ENCODE measurements at places on chromosomes 6 and 20. TPM values are rescaled to one million over a fixed set of nuclear protein-coding genes. Genes with fewer than 3 reads are reported as not detected.

- no peak for DNase-seq
Measured at GRCh38 chr6:30129265-30130178, 6.4 kb upstream of the TRIM40 start.

DNA sequence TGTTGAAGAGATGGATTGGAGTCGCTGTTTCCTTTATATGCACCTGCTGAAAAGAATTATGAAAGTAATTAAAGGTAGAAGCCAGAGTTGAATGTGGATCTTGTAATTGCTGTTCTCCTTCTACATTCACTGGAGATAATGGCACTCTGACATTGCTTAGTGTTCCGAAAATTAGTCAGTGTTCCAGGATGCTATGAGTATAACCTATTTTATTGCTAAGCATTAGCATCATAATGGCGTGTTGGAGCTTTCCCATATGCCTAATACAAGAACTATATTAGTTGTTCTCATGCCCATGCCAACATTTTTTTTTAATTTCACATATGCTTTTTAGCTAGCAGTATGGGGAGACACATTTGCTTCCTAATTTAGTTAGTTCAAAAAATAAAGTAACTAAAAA, 236.4 kb downstream of the ARHGAP18 start:
- no peak for DNase-seq

The PRKN gene
- not detected for total RNA-seq

DNA sequence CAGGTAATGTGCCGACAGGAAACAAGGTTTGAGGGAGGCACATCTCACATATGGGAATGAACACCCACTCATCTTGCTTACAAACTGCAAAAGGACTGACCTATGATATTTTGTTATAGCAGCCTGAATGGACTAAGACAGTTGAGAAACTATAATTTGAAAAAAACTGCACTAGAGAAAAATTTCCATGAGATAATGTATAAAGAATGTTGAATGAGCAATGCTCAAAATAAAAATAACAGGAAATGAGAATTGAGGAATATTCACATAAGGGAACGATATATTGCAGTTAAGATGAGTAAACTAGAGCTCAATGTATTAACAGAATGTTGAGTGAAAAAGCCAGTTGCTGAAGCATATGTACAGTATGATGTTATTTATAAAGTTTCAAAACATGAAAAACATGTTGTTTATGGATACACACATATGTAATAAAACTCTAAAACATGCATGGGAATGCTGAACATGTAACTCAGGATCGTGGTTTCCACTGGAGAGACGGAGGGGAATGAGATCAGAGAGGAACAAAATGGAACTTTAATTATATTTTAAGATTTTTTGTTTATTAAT, 6.3 kb upstream of the TBC1D22B start:
- DNase-seq: peak; percentile 39
